ENCODE measurements at places on chromosomes 5 and 9.

DNA sequence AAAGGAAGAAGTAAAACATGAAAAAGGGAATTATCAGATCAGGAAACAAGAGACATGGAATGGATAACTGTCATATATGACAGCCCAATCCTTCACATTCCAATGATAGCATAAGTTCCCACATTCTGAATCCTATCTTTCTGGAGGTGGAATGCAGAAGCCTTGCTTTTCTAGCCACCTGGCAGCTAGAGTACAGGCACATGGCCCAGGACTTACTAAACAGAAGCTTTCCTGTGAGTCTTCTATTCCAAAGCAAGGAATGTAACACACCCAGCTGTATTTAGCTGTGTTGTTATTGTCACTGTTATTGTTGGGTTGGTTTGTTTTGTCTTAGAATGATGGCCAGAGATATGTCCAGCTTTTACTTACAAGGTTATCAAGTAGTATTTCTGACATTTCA is 780.5 kb upstream of the ZNF608 start:
- no peak for DNase-seq

- no peak for DNase-seq
These were observed 133.5 kb upstream of the DAP start for GRCh38 chr5:10894445-10895054.

- no peak for DNase-seq
These were observed 35.6 kb downstream of the RASEF start for GRCh38 chr9:83027153-83027891.

- no peak for DNase-seq
These were observed 14.8 kb downstream of the IL9 start for GRCh38 chr5:135880801-135881200.

DNA sequence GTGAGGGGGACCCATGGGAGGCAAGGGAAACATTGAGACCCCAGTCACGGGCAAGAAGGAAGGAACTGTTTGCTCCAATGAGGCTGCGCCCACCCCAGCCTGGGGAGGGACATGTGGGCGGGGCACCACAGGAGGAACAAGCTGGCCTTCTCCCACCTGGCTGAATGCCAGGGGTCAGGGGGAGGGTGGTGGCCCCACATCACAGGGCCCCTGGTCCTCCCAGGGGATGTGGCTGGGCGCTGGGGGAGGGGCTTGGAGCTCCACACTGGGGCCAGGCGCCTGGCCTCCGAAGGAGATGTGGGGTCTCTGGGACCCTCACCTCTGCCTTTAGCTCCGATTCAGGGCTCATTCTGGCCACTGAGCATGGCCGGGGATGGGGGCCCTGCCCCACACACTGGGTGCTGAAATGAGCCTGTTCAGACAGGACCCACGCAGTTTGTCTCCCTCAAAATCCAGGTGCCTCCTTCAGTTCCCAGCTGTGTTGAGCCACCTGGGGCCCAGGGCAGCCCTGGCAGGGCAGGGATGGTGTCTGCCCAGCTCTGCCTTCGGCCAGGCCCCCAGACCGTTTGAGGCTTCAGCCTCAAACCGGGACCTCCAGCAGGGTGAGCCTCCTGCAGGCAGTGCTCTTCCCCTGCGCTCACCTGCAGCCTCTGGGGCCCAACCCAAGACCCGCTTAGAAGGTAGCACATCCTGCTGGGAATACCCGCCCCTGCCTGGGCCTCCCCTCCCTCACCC is 33.2 kb upstream of the NOTCH1 start:
- no peak for DNase-seq
